ENCODE measurements at places on chromosomes 7 and 10. TPM values are rescaled to one million over a fixed set of nuclear protein-coding genes. Genes with fewer than 3 reads are reported as not detected.

GRCh38 chr7:90701771-90702170, 105.7 kb downstream of the CDK14 start:
- DNase-seq, result no peak

GRCh38 chr10:66777665-66778064, 148.2 kb upstream of the LRRTM3 start:
- no peak for DNase-seq

- no peak for DNase-seq
These were observed 265.5 kb upstream of the POT1 start for GRCh38 chr7:125195156-125195555.

GRCh38 chr7:74141705-74142104, 32.5 kb upstream of the EIF4H start:
- DNase-seq, result no peak

DNA sequence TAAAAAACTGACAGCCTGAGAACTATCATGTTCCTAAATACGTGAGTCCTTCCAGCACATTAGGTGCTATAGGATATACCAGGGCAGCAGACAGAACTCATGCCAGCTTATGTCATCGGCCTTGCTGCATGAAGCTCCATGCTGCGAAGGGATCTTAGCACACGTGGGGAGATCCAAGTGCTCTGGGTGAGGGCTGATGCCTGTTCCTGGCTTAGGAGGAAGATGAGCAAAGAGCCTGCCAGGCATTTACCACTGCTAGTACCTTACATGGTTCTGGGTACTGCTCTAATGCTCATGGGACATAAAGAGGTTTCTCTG, 43.2 kb downstream of the SVIL start:
- no peak for DNase-seq

GRCh38 chr10:130489891-130490290, 353.7 kb downstream of the GLRX3 start:
- DNase-seq, result no peak

GRCh38 chr7:25595996-25596395, 367.7 kb upstream of the NPVF start:
- DNase-seq, result peak; percentile 56

- DNase-seq, result no peak
These were observed 86.5 kb upstream of the LRRC4 start for GRCh38 chr7:128117691-128118090.

GRCh38 chr10:51743146-51743545, 43.8 kb upstream of the CSTF2T start:
- DNase-seq, result no peak

- no peak for DNase-seq
These were observed 14.8 kb upstream of the FLNC start for GRCh38 chr7:128815289-128815942.

DNA sequence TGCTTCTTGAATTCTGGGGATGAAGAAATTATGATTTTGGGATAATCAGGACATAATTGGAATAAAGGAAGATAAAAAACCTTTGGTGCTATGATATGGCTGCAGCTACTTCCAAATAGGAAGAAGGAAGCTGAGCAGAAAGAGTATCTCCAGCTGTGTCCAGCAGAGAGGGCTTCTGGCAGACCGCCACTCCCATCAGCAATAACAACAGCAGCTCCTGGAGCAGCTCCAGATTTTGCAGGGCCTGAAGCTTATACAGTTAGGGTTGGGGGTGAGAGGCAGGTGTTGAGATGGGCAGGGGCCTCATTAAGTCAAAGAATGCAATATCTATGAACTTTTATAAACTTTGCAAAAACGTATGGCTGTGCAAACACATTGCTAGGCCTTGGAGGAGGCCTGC, 62.3 kb downstream of the C10orf120 start:
- DNase-seq, result peak; percentile 59

DNA sequence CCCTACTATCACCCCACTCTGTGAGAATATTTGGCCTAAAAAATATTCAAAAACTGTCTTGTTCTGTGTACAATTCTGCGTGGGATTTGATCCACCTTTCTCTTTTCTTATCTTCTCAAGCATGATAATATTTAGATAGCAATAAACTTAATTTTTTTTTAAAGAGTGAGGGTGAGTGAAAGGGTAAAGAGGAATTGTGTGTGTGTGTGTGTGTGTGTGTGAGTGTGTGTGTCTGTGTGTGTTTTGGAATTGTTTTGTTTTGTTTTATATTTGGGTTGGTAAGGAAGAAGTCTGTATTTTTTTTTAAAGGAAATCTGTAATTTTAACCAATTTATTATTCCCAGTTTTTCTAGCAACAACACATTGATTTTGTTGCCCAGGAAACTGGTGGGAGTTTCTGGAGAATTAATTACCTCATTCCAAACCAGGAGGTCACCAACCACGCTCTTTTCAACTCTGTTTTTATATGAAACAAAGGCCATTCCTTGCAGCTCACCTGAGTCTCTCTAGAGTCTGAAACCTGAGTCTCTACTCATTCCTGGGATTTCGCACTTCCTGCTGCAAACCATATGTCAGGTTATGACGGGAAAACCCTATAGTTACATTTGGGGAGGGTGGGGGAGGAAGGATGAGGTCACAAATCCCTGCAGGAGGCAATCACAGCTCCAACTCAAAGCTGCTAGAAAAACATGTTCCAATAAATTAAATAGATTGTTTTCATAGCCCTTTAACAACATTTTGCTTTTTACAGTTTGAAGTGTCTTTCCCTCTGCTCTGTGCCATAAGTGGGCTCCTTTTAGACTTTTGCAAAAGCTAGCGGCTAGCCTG, 38.1 kb upstream of the XPNPEP1 start:
- no peak for DNase-seq

GRCh38 chr10:113247050-113247449, 297.0 kb downstream of the TCF7L2 start:
- DNase-seq, result no peak

ARPC1A gene
- 78.6 TPM for polyA plus RNA-seq

MPP7 gene
- polyA plus RNA-seq, result 2.7 TPM

CDK13 gene
- polyA plus RNA-seq, result 344 TPM

RSPH10B gene
- polyA plus RNA-seq, result 0.38 TPM
